ENCODE measurements at places on chromosomes 5 and 9.
A peak's percentile ranks its signal among the peaks of the same experiment; 100 is the strongest.

DNA sequence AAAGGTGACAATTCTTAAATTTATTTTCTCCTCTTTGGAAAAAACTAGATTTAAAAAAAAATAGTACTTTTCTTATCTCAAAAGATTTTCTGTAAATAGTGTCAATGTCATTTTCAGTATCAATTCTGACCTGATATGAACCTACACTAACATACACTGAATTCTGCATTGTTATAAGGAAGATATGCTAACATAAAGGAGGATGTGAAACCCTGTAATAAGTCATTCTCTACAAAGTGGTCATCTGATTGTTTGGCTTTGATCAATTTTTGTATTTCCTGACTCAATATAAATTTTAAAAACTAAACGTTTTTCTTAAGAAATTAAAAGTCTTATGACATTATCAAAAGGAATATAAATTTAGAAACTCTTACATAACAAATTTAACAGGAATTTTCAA lies 233.6 kb upstream of the EDIL3 start:
- DNase-seq, result no peak

DNA sequence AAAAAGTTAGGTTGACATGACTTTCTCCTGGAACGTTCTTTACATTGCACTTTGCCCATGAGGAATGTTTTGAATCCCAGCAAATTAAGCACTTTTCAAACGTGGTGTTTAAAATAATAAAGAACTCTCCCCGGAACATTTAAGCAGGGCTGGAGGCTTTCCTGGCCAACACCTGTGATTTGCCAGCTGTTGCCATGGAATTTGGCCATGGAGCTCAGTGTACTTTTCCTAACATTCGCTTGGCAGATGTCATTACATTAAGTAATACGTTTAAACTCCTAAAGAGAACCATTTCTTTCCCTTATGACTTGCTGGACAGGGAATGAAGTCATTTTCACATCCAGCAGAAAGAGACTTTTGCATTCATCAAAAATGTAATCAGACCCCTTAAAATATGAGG lies 146.1 kb downstream of the GAS1 start:
- DNase-seq, result no peak

GRCh38 chr9:117191504-117192261 lies 223.2 kb downstream of the ASTN2 start:
- DNase-seq, result no peak

- DNase-seq, result no peak
Measured at GRCh38 chr5:72234868-72235267, 85.2 kb downstream of the MRPS27 start.

- DNase-seq, result no peak
Measured at GRCh38 chr5:153520952-153521351, 30.5 kb downstream of the GRIA1 start.

GRCh38 chr5:178203670-178204181 lies 607 bp upstream of the HNRNPAB start:
- DNase-seq, result peak; percentile 61

- DNase-seq, result peak; percentile 84
Measured at GRCh38 chr9:136807281-136808074, at the start of gene RABL6. RABL6 (plus strand) TSS chr9:136807948; CDS start chr9:136808197, 249 bp downstream.

DNA sequence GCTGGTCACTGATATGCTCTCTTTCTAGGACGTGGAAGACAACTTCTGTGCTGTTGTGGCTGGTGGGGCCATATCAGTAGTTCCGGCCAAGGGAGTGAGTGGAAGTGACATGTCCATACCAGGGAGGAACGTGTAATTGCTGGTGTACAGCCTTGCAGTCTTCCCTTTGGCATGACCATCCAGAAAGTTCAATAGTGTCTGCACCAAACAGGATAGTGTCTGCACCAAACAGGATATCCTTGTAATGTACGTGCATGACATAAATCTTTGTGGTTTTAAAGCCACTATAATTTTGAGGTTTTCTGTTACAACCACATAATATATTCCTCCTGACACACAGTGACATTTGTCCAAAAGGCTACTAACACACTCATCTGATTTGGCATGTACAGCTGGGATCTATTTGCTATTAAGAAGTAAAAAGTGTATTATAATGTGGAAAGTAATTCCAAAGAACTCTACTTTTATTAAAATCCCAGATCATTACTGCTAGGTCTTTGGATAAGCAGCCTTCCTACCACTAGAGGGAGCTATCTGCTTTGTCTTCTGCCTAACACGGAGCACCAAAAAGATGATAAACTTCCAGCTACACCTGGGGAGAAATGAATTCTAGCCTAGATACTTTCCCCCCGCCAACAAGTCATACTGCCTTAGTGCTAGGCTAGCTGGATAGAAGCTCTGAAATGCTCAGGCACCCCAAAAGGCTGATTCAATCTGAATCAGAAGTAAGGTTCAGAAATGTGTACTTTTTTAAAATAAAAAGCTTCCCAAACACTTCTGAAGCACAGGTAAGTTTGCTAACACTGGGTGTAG lies 52.7 kb downstream of the RNF145 start:
- DNase-seq, result peak; percentile 76

- no peak for DNase-seq
Measured at GRCh38 chr5:6143523-6143922, 234.8 kb downstream of the MED10 start.

DNA sequence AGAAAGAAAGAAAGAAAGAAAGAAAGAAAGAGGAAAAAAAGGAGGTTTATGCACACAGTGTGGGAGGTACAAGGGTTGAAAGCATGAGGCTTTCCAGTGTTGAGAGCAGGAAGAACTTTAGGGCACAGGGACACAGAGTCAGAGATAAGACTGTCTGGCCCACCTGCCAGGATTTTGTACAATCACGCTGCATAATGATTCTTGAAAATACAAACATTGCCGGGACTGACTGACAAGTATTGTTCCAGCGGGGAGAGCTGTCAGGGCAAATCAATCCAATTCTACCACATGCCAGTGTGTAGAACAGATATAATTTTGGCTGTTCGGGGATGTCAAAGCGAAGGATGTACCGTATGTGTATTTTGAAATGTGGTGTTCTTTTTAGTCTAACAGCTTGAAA lies 254.7 kb downstream of the NTRK2 start:
- no peak for DNase-seq

GRCh38 chr5:52269859-52270258 lies 517.9 kb upstream of the ITGA1 start:
- DNase-seq, result peak; percentile 25

DNA sequence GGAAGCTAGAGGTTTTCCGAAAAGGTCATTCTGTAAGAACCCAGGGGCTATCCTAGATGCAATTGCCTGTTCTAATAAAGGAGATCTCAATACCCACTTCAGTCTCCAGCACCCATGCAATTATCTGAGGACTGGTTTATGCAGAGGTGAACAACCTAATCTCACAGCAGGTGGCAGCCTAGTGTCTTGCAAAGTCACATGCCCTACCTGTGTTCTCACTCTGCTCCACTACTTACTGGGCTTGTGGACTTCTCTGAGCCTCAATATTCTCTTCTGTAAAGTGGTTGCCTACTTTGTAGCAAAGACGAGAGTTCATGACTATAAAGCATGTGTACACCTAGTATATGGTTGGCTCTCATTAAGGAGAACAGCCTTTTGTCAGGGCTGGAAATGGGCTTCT lies 21.0 kb upstream of the ALDH1B1 start:
- peak; percentile 57 for DNase-seq

DNA sequence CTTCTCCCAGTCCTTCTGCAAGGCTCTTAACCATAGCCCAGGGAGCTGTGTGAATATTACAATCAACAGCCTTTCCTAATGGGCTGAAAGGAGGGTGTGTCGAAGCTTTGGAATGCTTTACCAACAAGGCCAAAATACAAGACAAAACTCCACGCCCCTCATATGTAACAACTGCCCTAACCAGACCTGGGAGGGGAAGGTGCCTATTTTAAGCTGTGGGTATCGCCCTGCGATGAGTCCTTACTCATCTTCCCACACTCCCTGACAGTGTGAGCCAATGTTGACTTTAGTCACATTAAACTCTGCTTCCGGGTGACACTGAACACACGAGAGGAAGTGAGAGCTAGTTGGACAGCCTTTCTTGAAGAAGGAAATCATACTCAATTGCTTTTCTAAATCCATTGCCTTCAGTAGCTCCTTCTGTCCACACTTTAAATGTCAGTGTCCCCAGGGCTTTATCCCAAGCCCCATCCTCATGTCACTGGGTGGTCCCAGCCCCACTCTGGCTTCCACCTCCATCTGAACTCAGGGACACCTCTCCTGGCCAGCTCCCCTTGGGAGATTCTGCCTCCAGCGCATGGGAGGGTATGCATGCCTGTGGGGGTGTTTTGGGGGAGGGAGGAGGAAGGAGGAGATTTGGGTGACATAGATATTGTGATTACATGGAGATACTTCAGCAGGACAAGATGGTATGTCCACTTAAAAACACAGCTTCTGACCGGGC lies 6.5 kb upstream of the TBC1D9B start:
- no peak for DNase-seq

- DNase-seq, result no peak
Measured at GRCh38 chr5:59850766-59851165, 42.8 kb downstream of the PDE4D start.

- DNase-seq, result no peak
Measured at GRCh38 chr5:5291357-5291756, 131.1 kb upstream of the ICE1 start.

- DNase-seq, result no peak
Measured at GRCh38 chr9:40926404-40927259, 201.8 kb downstream of the FOXD4L6 start.

GRCh38 chr5:54886866-54887265 lies 98.5 kb downstream of the ESM1 start:
- no peak for DNase-seq

GRCh38 chr5:143062379-143062778 lies 292.2 kb downstream of the ARHGAP26 start:
- no peak for DNase-seq

GRCh38 chr5:57780306-57780960 lies 297.8 kb upstream of the ACTBL2 start:
- no peak for DNase-seq

- no peak for DNase-seq
Measured at GRCh38 chr9:129344641-129345495, 166.8 kb upstream of the IER5L start.

DNA sequence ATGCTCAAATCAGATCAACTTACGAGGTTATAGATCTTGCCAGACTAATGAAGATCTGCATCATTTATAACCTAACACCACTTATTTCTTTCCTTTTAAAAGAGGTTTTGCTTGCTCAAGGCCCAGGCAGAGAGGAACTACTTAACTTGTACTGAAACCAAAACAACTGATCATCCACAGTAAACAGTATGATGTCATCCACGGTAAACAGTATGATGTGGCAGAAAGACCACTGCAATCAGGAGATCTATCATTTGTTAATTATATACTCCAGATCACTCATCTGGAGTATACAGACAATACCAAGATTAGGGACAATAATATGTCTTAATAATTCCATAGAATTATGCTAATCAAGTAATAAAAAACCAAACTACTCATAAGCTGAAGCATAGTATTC lies 116.8 kb downstream of the ADAMTS6 start:
- peak; percentile 50 for DNase-seq

- no peak for DNase-seq
Measured at GRCh38 chr9:115672477-115673316, 480.9 kb upstream of the PAPPA start.

- no peak for DNase-seq
Measured at GRCh38 chr5:18403941-18404438, 769.7 kb downstream of the TAF11L14 start.

- DNase-seq, result no peak
Measured at GRCh38 chr9:134225816-134226215, 61.5 kb upstream of the RNU6ATAC start.

DNA sequence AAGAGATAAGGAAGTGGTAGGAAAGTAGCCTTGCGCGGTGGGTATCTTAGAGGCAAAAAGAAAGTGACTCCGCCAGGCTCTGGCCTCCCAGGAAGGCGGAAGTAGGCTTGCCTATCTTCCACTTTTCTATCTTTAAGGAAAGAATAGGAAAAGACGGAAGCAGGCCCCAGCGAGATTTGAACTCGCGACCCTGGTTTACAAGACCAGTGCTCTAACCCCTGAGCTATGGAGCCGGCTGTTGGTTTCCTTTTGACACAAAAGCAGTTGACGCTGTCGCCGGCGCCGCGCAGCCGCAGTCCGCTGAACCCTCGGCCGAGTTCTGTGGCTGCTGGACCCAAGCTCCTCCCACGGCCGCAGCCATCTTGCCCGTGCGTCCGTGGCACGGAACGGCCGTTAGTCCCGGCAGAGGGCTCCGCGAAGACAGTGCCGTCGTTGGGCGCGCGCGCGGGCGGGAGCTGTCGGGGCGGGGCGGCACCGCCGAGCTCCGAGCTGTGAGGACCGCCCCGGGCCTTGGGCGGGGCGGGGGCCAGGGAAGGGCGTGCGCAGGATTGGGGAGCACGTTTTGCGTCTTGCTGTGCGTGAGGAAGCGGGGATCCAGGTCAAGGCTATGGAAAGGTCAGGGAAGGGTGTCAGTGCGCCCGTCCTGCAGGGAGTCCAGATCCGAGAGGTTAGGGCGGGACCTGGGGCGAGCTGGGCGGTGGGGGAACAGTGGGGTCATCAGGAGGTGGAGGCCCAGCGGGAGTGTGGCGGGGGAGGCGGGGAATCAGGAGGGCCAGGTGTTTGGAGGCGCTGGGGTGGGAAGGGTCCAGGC lies 13.3 kb downstream of the TRIM7 start:
- no peak for DNase-seq

DNA sequence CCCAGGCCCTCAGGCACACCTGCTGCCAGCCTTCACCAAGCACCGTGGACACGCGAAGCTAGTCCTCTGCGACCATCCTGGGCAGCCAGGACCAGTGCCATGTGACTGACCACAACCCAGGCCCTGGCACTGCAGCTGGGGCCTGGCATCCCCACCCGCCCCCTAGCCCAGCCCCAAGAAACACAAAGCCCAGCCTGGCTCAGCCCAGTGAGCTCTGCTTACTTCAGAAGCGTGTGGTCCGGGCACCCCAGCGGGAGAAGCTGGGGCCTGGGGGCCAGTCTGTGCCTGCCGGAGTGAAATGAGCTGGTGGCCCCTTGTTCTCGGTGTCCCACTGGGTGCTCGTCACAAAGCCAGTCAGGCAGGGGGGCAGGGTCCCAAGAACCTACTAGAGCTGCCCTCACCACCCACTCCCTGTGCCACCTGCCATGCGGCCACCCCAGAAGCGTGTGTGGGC lies 87.9 kb downstream of the KCNT1 start:
- DNase-seq, result no peak

- no peak for DNase-seq
Measured at GRCh38 chr5:33235304-33235703, 205.5 kb upstream of the TARS1 start.

- DNase-seq, result no peak
Measured at GRCh38 chr9:121694600-121694999, 43.2 kb downstream of the DAB2IP start.

DNA sequence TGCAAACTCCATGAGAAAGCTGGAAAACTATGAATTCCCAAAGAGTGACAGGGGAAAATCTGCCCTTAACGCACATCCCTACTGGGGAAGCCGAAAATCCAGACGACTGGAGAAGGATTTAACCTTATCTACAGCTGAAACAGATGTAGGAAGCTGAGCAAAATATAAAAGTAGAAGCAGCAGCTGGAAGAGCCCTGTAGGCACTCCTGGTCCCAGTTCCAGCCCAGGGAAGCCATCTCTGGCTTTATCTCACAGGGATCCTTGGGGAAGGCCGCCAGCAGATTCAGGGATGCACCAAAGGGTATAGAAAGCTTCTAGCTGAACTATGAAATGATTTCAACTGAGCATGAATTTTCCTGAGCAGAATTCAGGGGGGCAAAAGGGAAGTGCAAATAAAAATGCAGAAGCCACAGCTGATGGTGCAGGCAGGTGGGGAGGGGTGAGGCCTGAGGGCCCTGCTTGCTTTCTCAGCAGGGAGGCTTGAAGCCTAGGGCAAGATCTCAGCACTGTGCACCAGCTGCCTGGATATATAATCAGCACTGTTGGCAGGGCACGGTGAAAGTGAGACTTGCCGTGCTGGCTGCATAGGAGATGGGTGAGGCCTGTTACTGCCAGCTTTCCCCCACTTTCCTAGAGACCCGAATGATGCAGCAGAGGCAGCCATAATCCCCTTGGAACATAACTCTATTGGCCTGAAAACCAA lies 2019.5 kb upstream of the NUDT12 start:
- DNase-seq, result peak; percentile 86
